ENCODE measurements at places on chromosomes 13 and 19.

GRCh38 chr13:113420833-113421600 lies 32.3 kb downstream of the ADPRHL1 start:
- H3K27me3 ChIP-seq, result peaks cover 7% of the 10 kb centered on the region
- no peaks in the 10 kb centered on the region for H3K4me1 ChIP-seq
- no peak for DNase-seq
- H3K27ac ChIP-seq, result no peak overlapping the region

- H3K4me3 ChIP-seq, result no peak overlapping the region
- no peaks in the 10 kb centered on the region for H3K27me3 ChIP-seq
- no peak for DNase-seq
- H3K4me1 ChIP-seq, result no peaks in the 10 kb centered on the region
- no peak overlapping the region for H3K27ac ChIP-seq
- H3K36me3 ChIP-seq, result no peaks in the 10 kb centered on the region
These were observed 121.2 kb downstream of the TUBA3C start for GRCh38 chr13:19060311-19061002.

DNA sequence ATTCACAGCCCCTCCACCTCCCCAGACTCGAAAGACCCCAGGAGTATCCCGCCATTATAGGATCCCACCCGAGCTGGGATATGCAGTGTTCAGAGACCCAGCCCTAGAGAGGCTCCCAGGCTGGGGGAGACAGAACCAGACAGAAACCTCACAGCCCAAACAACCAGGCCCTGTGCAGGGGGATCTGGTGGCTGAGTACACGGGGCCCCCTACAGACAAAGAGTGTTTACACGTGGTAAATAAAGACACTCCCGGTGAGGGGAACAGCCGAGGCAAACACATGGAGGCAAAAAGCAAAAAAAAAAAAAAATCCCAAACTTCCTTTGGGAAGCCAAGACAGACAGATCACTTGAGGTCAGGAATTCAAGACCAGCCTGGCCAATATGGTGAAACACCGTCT lies 25.1 kb downstream of the TINCR start:
- peaks cover 4% of the 10 kb centered on the region for H3K27me3 ChIP-seq
- no peaks in the 10 kb centered on the region for H3K36me3 ChIP-seq
- no peak for DNase-seq
- H3K4me1 ChIP-seq, result no peaks in the 10 kb centered on the region
- H3K4me3 ChIP-seq, result no peak overlapping the region

DNA sequence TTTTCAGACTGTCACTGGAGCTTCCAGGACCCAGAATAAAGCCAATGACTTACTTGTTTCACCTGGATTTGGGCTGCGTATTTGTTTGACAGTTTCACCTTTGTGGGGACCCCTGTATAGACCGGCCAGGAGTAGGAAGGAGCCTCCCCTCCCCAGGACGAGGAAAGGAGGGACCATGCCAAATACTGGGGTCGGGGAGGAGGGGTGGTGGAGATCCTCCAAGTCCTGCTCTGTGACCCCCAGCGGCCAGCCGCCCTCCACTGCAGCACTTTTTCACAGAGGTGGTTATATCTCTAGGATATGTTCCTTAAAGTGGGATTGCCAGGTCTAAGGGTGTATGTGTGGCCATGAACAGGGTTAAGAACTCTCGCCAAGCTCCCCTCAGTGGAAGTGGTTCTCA lies 25.7 kb upstream of the ZNF492 start:
- H3K27ac ChIP-seq, result no peak overlapping the region
- H3K36me3 ChIP-seq, result no peaks in the 10 kb centered on the region
- H3K4me1 ChIP-seq, result no peaks in the 10 kb centered on the region
- no peak for DNase-seq
- H3K4me3 ChIP-seq, result no peak overlapping the region
